Ureter (tissue), 1 donor: ENCODE measurements at places on chromosomes 5 and 9. TPM values are rescaled to one million over a fixed set of nuclear protein-coding genes. Genes with fewer than 3 reads are reported as not detected.

DNA sequence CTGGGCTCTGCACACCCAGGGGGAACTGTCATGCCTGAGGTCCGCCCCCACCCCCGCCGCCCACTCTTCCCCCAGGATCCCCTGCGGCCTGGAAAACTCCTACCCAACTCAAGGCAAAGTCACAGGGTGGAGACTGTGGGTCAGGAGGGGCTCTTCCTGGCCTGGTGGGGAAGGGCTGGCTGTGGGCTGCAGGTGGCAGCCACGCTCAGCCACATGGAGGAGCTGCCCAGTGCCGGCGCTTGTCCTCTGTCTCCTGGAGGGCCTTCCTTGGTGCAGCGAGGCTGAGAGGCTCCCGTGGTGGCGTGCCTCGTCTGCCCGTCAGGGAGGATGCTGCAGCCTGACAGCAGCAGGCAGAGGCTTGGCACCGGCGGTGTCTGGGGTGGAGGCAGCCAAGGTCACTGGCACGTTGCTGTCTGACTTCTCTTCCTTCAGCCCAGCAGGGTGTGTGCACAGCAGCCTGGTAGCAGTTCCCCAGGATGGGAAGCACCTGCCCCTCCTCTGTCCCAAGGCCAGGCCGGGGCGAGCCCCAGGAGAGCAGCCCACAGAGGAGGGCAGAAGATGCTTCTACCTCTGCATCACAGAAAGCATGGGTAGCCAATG lies 78.1 kb downstream of the ADAMTS2 start:
- DNase-seq: peak; percentile 44

DNA sequence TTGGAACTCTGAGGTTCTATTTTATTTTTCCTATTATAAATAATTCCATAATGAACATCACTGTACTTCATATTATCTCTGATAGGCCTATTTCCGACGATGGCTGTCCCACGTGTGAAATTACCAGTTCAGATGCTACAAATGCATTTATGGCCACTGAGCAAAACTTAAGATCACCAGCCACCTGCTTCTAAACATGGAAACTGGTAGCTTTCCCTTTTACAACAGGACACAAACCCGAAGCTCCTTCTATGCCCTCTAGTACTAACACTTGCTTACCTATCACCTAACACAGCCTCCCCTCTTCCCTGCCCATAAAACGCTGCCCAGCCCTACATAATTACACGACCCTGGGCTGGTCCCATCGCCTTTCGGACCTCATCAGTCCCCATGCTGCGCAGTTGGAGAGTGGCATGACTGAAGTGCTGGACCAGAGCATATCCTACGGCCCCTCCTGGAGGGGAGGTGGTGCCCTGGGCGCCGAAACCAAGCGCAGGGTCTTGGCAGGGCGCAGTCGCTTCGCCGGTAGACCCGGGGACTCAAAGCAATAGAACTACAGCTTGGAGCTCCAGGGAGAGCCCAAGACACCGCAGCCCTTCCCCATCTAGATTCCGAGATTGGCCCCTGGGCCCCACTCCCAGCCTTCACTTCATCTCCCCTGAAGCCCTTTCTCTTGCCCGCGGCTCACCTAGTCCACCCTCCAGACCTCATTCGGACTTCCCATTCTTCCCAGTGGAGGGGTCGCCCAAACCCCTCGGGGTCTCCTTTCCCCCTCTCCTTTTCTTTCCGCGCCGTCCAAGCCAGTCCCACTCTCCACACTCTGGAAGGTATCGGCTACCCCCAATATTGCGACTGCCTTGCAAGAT lies 1.0 kb upstream of the SAP30L start:
- peak; percentile 45 for DNase-seq

DNA sequence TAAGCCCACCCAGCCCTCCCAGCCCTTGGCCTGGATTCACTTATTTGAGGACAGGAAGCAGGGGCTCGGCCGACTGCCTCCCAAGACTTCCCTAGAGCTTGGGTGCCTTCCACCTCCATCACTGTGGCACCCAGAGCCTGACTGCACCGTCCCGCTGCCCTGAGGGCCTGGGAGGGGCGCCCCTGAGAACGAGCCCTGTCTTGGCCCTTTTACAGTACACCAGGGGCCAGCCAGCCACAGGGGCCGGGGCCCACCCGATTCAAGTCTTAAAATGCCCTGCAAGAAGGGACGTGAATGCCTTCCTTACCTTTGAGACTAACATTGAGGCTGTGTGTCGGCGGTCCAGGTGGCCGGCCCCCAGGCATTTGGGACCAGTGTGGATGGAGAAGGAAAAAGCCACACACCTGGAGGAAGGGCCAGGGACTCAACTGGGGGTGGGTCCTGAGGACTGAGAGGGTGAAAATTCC lies 16.8 kb downstream of the FAM78A start:
- DNase-seq: no peak

DNA sequence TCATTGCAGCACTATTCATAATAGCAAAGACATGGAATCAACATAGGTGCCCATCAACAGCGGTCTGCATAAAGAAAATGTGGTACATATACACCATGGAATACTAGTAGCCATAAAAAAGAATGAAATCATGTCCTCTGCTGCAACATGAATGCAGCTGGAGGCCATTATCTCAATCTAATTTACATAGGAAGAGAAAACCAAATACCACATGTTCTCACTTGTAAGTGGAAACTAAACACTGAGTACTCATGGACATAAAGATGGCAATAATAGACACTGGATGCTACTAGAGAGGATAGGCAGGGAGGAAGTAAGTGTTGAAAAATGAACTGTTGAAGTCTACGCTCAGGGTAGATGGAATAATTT lies 203.9 kb upstream of the CDH9 start:
- DNase-seq: no peak

GRCh38 chr9:1658661-1659362 lies 356.3 kb upstream of the SMARCA2 start:
- no peak for DNase-seq

Gene FST
- total RNA-seq: 6.6 TPM

- peak; percentile 68 for DNase-seq
Measured at GRCh38 chr9:5838884-5839571, 6.1 kb upstream of the ERMP1 start.

DNA sequence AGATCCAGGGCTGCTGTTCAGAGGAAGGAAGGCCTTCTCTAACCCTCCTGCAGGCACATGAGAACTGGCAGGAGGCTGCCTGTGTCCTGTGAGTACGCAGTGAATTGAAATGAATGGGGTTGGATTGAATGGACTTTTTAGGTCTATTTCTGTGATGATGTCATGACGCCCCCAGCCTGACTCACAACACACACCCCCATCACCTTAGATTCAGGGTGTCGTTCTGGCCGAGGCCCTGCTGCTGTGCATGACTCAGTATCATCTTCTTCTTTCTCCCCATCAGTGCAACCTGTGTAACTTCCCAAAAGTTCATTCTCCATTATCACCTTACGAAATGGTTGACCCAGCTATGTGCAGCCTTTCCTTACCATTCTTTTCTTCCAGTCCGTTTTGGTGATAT lies 5.4 kb downstream of the PCAT7 start:
- no peak for DNase-seq

DNA sequence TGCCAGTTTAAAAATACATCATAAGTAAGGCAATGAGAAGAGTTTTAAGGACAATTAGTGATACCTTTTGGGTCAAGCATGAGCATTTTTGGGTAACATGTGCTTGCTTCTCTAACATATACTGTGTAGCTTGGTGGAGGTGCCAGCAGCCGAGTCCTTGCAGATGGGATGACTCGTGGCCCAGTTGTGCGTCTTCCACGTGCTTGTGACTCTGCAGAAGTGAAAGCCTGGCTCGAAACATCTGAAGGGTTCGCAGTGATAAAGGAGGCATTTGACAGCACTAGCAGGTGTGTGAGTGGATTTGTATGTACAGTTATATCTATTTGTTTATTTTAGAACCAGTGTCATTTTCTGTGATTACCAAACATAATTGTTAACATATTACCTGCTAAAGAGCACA lies 18.2 kb downstream of the HMGCR start:
- no peak for DNase-seq

- DNase-seq: no peak
Measured at GRCh38 chr9:74838351-74838750, 49.4 kb downstream of the TRPM6 start.

DNA sequence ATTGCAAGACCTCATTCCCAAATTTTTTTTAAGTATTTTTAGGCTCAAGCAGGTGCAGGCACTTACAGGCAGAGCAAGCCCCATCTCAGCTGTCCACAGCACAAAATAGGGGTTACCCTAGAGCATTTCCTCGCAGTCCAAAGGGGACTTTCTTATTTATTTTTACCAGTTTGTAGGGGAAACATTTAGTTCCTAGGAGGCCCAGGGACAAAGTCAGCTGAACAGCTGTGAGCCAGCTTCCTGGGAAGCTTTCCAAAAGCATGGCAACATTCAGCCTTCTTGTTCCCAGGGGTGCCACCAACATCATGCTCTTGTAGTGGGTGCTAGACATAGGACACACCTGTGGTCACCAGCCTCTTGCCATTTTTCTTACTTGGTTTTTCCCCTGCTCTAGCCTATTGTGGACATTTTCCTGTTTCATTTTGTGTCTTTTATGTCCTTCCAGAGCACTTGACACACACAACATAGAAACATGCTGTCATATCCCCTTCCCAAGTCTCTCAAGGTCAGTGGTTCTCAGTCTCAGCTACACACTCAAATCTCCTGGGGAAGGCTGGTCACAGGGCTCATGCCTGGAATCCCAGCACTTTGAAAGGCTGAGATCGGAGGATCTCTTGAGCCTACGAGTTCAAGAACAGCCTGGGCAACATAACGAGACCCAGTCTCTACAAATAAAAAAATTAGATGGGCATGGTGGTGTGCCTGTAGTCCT lies 38.2 kb downstream of the HAVCR1 start:
- no peak for DNase-seq

Gene ST8SIA4
- 6.5 TPM for total RNA-seq

GRCh38 chr9:74458832-74459231 lies 38.3 kb upstream of the RORB start:
- DNase-seq: no peak

DNA sequence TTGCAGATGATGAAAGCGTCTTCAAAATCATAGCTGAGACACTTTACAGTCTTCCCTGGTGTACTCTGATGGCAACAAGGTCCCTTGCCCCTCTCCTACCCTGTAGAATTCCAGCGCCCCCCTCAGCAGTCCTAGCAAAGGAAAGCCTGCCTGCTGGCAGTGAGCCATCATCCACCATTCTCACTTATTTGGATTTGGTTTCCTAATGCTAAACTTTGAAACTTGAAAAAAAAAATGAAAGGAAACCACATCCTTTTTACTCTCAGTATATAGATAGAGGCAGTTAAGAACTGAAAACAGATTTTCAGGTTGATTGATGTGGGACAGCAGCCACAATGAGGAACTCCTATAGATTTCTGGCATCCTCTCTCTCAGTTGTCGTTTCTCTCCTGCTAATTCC lies at the start of gene GZMA:
Gene GZMA, plus strand, starts transcription at position 299 of the 400 bp plus-strand sequence. Its CDS starts 37 bp downstream, at position 336.
- no peak for DNase-seq

Gene ANKRD31
- 1.0 TPM for total RNA-seq

Gene GPRIN1
- 0.13 TPM for total RNA-seq

Gene ECM2
- total RNA-seq: 16.3 TPM

Gene FBXL7
- total RNA-seq: 12.3 TPM

GRCh38 chr5:88693071-88693932 lies 189.7 kb downstream of the MEF2C start:
- no peak for DNase-seq

Gene CCT5
- 158 TPM for total RNA-seq

DNA sequence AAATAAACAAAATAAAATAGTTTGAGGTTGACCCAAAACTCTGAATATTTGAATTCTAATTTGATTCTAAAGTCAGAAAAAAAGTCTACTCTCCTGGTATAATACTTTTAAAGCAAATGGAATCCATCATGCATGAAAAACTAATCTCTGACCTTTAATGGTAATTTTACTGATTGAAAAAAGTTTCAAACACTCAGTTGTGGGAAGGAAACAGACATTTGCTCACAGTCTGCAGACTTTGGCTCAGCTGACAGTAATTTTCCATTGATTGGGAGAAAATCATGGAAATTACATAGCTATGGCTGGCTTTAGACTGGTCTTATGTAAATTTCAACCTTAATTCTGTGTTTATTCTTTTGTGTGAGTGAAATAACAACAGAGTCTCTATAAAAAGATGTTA lies 574.3 kb downstream of the PDE4D start:
- DNase-seq: no peak

Gene NUDT12
- 15.7 TPM for total RNA-seq

Gene TMEM252
- total RNA-seq: not detected

Gene LMAN2
- total RNA-seq: 129 TPM

Gene RANBP3L
- total RNA-seq: 8.1 TPM

DNA sequence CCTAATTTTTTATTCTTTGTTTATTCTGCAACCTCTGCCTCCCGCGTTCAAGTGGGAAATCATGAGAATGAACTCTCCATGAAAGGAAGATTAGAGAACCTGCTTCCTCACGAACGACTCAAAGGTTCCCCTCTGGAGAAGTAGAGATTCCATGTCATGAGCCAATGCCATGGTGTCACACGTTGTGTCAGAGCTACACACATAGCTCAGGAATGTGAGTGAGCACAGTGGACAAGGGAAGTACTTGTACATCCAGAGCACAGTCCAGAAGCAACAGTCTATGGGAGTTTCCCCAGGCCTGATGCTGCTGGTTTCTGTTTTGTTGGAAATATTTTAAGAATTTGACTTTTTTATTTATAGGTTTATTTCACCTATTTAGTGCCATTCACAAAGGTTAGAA lies 26.8 kb upstream of the PPP2CA start:
- no peak for DNase-seq

GRCh38 chr5:99349787-99350186 lies 421.0 kb upstream of the CHD1 start:
- DNase-seq: no peak

DNA sequence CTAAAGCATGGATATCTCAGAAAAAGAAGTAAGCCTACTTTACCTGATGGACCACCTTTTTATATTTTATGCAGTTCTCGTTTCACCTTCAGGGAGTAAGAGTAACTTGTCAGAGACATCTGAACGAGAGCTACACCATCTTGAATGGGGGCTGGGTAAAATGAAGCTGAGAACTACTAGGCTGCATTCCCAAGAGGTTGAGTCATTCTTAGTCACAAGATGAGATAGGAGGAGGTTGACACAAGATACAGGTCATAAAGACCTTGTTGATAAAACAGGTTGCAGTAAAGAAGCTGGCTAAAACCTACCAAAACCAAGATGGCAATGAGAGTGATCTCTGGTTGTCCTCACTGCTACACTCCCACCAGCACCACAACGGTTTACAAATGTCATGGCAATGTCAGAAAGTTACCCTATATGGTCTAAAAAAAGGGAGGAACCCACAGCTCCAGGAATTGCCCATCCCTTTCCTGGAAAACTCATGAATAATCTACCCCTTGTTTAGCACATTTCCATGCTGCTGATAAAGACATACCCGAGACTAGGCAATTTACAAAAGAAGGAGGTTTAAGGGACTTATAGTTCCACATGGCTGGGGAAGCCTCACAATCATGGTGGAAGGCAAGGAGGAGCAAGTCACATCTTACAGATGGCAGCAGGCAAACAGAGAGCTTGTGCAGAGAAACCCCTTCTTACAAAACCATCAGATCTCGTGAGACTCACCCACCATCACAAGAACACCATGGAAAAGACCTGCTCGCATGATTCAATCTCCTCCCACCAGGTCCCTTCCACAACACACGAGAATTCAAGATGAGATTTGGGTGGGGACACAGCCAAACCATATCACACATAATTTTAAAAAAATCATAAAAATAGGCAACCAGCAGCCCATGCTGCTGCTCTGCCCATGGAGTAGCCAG lies 62.5 kb downstream of the GIN1 start:
- DNase-seq: no peak

Gene PCDHA1
- not detected for total RNA-seq
